RPMI7951 (cell line): ENCODE measurements at places on chromosomes 6 and 20. TPM values are rescaled to one million over a fixed set of nuclear protein-coding genes. Genes with fewer than 3 reads are reported as not detected.
A peak's percentile ranks its signal among the peaks of the same experiment; 100 is the strongest.

Gene COL20A1
- total RNA-seq = not detected in 2 replicates

- DNase-seq = no peak
Observed at GRCh38 chr6:35668744-35669450, 19.8 kb downstream of the FKBP5 start.

Gene TCP11
- 0.49 TPM in 1 of 2 replicates, not detected in the other for total RNA-seq

Gene OR2B6
- not detected in 2 replicates for total RNA-seq

GRCh38 chr20:63697868-63698545, 1.6 kb downstream of the TNFRSF6B start:
- DNase-seq = no peak

DNA sequence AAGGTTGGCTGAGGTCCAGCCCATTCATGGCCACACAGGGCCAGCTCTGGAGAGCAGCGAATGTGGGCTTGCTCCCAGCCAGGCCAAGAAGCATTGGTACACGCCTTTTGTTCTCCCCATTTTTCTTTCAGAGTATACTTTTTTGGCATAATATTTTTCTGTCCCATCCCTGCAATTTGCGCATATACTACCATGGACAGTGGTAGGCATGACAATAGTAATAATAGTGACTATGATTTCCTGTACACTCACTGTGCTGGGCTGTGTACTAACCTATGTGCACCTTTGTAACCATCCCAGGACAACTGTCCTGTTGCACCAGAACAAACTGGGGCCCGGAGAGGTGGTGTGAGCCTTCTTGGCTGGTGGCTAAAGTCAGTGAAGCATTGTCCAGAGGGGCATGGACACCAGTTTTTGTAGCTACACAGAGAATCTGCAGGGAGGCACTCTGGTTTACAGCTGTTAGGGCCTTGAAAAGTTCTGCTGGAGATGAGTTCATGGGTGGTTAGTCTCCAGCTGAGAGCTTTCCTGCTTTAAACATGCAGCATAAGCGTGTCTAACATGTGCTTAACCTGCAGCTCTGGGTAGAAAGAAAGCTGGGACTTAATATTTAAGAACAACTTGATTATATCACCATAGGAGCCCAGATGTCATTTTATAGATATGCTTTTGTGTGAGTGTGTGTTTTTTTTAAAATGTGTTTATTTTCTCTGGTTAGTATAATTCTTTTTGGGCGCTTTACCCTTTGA, 38.2 kb downstream of the DTD1 start:
- DNase-seq = no peak

Gene PAK5
- total RNA-seq = not detected in 2 replicates

GRCh38 chr6:169850746-169851145, 99.3 kb downstream of the ERMARD start:
- no peak for DNase-seq

- no peak for DNase-seq
Observed at GRCh38 chr6:122268394-122268793, 131.1 kb upstream of the HSF2 start.

DNA sequence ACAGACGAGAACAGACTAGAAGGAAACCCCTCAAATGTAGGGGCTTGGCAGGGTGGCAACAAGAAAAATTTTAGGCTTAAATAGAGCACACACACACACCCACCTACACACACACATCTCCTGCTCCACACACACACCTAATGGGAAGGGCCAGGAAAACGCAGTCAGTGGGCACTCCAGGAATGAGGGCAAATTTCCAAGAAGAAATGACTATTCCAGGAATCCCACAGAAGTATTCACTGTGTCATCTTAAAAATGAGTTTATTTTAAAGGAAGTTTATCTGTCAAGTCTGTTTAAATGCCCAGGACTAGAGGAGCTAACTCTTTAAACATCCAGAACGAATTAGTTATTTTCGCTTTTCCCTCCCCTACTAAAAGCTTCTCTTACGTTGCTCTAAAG, 13.0 kb downstream of the ALDH8A1 start:
- DNase-seq = peak; percentile 70
